ENCODE measurements at places on chromosomes 11 and 22. TPM values are rescaled to one million over a fixed set of nuclear protein-coding genes. Genes with fewer than 3 reads are reported as not detected.

DNA sequence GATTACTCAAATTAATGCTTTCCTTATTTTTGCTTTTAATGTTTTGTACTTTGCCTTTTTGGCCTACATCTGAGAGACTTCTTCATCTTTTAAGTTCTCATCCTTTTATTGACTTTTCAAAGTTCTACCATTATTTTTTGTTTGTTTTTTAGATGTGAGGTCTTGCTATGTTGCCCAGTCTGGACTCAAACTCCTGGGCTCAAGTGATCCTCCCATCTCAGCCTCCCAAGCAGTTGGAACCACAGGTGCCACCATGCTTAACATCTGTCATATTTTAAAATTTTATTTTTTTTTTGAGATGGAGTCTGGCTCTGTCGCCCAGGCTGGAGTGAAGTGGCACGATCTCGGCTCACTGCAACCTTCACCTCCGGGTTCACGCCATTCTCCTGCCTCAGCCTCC, 57.8 kb downstream of the PPP6R2 start:
- DNase-seq = no peak

DNA sequence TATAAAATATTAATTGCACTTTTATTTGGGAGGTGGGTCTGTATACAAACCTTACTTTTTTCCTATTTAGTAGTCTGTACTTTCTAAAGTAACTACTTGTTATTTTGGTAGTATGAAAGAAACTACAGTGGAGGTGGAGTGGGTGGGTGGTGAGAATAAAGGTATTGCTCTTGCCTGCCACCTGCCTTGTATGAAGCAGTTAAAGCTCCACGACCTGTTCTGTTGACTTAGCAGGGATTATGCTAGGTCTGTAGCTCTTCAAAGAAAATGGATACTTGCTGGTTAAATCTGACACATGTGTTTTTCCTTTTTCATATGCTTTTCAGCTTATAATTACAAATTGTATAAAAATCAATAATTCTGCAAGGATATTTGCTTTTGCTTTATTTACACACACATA, 111.9 kb downstream of the EHF start:
- DNase-seq = no peak

DNA sequence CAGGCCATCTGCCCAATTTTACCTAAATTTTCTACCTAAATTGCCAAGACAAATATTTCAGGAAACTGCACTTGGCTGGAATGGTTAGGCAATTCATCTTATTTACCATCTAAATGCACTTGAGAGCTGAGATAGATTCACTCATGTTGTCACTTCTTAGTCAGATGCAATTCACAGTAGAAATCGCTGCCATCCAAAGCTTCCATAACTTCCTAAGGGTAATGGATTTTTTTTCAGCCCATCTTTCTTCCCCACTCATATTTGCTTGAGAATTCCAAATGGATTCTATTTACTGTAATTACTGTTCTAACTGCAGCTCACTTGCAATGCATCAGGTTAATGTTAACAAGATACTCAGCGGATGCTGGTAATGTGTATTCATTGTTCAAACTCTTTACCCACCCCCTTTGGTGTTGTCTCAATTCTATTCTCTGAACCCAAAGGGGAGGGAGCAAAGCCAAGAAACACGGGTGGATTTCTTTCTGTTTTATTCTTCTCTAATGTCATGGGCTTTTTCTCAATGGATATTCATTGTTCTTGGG, 96.0 kb downstream of the TENM4 start:
- DNase-seq = no peak

GRCh38 chr22:27719036-27719347, 82.6 kb downstream of the MN1 start:
- no peak for DNase-seq

DNA sequence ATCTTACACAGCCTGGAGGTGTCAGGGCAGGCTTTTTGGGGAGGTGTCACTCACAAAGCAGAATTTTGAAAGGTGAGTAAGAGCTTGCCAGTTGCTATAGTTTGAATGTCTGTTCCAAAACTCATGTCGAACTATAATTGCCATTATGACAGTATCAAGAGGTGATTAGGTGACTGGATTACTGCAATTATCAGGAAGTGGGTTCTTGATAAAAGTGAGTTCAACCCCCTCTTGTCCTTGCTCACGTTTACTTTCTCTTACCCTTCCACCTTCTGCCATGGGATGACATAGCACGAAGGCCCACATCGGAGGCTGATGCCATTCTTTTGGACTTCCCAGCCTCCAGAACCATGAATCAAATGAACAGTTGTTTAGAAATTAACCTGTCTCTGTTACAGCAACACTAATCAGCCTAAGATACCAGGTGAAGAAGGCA, 4.7 kb upstream of the C11orf86 start:
- no peak for DNase-seq

DNA sequence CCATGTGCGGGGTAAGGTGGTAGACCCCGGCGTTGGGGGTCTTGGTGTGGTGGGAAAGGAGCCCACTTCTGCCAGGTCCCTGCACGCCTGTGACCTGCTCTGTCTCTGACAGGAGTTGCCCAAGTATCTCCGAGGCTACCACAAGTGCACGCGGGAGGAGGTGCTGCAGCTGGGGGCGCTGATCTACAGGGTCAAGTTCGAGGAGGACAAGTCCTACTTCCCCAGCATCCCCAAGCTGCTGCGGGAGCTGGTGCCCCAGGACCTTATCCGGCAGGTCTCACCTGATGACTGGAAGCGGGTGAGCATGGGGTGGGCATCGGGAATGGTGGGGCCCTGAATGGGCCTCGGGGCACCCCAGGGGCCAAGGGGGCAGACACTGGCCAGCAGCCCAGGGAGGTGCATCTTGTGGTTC, 83.0 kb downstream of the MYO7A start:
- no peak for DNase-seq

DNA sequence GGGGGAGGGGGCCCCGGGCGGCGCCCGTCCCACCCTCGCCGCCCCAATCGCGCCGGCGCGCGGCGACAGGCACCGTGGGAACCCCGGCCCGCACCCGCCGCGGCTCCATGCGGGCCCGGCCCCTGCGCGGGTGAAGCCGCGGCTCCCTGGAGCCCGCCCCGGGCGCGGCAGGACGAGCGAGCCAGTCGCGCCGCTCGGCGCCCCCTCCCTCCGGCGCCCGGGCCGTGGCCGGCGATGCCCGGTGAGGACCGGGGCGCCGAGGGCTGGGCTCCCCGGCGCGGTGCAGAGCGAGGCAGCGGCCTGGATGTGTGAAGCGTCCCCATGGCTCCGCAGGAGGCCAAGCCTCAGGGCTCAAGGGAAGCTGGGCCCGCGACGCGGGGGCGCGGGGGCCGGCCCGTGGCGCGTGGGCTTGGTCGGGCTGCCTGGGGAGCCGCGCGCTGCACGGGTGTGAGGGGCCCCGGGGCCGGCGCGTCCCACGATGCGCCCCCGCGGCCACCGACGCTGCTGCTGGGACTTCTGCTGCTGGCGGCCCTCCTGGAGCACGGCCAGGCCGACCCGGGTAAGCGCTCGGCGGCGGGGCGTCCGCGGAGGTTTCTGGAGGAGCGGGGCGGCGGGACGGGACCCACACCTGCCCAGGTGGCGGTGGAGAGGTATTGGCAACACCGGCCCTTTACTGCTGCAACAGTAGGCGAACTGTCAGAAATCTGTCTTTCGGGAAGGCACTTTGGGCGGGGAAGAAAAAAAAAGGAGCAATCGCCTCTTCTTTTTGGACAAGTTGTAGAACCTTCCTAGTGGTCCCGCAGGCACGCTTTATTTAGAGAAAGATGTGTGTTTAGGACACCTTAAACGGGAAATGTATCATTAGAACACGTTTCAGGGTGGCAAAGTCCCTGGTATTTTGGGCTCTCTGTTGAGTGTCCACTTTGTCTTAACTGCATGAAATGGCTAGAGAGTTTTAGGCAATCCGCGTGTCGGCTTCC, 119.4 kb downstream of the HIPK3 start:
- peak; percentile 35 for DNase-seq

DNA sequence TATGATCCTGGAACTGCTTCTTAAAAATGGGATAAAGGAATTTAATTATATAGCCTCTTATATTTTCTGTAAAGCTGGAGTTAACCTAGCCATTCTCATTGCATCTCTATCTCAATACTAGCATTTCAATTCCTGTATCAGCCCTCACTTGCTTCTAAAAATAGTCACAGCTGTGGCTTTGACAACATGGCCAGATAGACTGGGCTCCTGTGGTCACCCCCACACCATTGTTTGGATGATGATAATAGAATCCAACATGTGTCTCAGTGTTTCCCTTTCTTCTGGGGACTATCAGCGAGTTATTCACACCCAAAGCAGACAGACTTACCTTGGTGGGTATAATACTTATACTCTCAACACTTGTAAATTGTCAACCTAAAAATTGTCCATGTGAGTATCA, 6.9 kb downstream of the VWA5A start:
- DNase-seq = no peak

- no peak for DNase-seq
Observed at GRCh38 chr11:6571434-6572008, 31.9 kb downstream of the RRP8 start.

- DNase-seq = peak; percentile 74
Observed at GRCh38 chr22:42933485-42934091, 76.5 kb upstream of the ARFGAP3 start.

GRCh38 chr11:61042537-61042936, 59.8 kb upstream of the CD5 start:
- no peak for DNase-seq

DNA sequence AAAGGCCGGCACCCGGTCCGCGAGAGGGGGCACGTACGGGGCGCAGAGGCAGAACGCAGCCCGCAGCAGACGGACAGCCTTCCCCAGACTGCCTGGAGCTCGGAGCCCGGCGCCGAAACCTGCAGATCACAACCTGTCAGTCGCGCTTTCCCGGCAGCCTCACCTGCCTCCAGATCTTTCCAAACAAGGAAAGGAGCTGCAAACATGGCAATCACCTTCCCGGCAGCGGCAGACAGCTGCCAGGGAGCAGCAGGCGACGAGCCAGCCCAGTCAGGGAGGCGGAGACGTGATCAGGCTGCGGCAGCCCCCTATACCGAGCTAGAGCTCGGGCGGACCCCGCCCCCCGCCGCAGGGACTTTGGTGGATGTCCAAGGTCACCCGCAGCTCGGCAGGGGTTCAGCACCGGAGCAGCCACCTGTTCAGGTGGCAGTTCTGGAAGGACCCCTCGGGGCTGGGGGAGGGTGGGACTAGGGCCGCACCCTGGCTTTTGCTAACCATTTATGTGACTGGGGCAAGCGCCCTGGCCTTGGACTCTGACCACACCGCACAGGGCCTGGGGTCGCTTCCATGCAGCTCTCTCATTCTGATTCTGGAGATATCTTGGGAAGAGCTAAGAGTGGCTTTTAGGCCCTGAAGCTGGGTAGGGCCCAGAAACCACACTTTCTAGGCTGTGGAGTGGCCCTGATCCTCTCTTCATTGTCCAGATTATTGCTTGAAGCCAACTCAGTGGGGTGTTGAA, 143.8 kb downstream of the NECTIN1 start:
- DNase-seq = peak; percentile 42

DNA sequence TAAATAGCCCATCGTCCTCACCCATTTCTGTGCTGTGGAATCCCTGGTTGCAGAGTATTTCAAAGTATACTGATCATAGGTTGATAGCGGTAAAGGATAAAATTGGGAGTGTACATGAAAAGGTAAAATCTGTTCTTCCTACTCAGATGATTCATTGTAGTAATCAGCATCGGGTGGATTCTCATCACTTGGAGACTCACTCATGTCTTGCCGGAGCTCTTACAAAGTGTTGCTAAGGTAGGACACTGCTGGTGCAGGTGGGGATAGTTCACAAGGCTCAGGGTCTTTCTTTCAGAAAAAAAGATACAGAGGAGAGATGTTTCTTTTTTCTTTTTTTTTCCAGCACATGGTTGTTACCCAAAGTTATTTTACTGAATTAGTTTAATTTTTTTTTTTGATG, 84.8 kb downstream of the MTNR1B start:
- no peak for DNase-seq

DNA sequence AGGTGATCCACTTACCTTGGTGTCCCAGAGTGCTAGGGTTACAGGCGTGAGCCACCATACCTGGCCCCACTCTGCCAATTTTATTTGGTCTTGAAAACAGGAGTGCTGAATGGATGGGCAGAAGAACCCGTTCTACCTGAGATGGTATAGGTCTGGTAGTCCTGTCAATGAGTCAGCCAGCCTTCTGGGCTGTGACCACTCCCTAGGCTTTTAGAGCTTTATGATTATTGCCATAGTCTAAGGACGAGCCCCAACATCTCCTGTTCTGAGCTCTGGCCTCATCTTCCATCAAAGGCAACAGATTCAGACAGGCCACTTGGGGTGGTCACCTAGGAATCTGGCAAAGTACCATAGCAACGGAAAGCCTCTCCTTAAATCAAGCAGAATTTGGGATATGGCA, 11.5 kb downstream of the ZDHHC5 start:
- DNase-seq = no peak

DNA sequence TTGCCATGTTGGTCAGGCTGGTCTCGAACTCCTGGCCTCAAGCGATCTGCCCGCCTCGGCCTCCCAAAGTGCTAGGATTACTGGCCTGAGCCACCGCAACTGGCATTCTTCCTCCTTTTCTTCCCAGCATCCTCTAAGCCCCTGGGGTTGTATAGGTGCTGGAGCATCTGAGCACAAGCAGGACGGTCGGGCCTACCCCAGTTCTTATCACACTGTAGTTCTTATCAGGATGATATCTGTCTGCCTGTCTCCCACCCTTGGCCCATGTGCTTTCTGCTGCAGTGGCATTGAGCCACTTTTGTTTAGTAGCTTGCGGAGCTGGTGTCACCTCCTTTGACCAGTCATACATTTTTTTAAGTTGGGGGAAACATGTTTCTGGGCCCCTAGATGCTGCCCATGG, 1.9 kb downstream of the RHOD start:
- no peak for DNase-seq

The GPHA2 gene
- not detected for total RNA-seq

The PLAAT4 gene
- 3.3 TPM for total RNA-seq

The OR51E2 gene
- total RNA-seq = under 0.01 TPM

The GAS2L1 gene
- 2.9 TPM for total RNA-seq

The OR4A16 gene
- not detected for total RNA-seq

The LUZP2 gene
- total RNA-seq = 42.0 TPM

Measured in frontal cortex (tissue), 4 donors.